ENCODE measurements at places on chromosomes 5 and 9.
A peak's percentile ranks its signal among the peaks of the same experiment; 100 is the strongest.

DNA sequence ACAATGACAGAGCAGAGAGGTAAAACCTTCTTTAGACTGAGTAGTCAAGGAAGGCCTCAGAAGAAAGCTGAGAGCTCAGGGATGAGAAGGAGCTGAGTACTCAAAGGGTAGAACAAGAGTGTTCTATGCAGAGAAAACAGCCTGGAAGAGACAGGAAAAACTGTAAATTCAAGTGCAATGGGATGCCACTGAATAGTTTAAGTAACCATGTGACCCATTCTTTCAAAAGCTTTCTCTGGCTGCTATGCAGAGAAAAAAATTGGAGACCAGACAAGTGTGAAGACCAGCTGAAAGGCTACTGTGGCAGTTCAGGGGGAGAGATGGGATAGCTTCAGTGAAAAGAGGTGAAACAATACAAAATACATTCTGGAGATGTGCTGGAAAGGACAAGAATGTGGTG, 61.3 kb upstream of the RNF38 start:
- no peak for DNase-seq

DNA sequence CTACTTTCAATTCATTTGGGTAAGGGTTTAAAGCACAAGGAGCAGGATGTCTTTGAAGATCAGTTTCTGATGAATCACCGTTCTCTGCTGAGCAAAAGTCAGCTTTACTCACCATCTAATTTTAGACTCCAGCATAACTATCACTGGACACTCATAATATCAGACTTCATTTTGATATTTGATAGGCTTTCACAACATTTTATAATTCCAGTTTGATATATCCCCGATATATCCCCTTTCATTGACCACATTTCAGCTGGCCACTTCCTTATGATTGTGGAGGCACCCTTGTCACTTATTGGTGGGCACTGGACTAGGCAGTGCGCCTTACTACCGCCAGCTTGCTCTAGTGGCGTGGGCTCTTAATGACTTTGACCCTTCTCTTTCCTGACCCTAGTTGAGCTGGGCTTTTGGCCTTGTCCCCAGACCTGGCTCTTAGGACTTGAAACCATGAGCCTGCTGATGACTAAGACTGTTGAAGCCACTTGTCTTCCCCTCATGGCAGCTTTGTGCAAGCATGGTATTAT, 46.8 kb downstream of the CYSTM1 start:
- no peak for DNase-seq

GRCh38 chr9:81320909-81321482, 368.4 kb downstream of the TLE1 start:
- no peak for DNase-seq

- DNase-seq = no peak
Measured at GRCh38 chr5:2914981-2915484, 163.6 kb upstream of the IRX2 start.

GRCh38 chr9:132970324-132971062, 8.0 kb upstream of the GFI1B start:
- no peak for DNase-seq

DNA sequence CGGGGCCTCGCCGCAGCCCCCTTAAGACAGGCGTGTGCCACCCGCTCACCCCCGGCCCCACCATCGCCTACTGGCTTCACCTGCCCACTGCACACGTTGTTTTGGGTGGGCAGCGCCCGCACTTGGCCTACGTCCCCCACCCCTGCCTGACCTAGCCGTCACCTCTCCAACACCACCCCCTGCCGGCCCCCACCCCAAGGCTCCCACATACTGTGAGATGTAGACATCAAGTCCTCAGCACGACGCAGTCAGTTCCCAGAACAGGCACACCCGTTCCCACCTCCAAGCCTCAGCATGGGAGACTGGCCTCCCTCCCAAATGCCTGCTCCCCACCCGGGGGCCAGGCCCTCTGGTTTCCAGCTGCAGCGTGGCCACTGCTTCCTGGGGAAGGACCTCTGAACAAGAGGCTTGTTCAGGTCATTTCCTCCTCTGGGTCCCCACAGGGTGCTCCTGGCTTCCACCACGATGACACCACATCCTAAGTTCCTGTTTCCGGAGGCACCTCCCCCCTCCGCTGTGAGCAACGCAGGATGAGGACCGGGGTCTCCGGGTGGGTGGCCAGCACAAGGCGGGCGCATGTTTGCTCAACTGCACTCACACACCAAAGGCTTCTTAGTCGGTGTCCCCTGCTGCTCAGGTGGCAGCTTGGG, 11.3 kb downstream of the DBN1 start:
- DNase-seq = no peak

GRCh38 chr9:23686896-23687295, 139.1 kb downstream of the ELAVL2 start:
- no peak for DNase-seq

- DNase-seq = no peak
Measured at GRCh38 chr5:180786531-180787398, 15.8 kb downstream of the MGAT1 start.

GRCh38 chr9:109439378-109440116, 58.6 kb downstream of the PTPN3 start:
- DNase-seq = no peak

- no peak for DNase-seq
Measured at GRCh38 chr9:137460363-137461315, 1.5 kb upstream of the NSMF start.

GRCh38 chr5:170333161-170333910, 35.8 kb upstream of the LCP2 start:
- peak; percentile 69 for DNase-seq

DNA sequence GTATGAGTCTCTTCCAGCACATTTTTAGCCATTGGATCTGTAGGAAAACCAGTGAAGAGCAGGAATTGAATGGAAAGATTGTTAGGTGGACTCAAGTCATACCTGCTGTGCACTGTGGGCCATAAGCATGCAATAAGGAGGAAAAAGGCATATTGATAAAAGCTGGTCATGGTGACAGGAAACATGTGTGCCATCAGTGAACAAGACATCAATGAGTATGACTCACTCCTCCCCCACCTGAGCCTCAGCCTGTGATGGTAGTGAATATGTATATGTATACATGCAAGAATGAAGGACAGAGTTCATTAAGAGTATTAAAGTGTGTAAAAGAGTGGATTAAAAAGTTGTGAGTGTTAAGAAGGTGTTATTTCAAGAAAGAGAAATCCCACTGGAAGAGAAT, 164.5 kb downstream of the TMEM38B start:
- DNase-seq = peak; percentile 17

DNA sequence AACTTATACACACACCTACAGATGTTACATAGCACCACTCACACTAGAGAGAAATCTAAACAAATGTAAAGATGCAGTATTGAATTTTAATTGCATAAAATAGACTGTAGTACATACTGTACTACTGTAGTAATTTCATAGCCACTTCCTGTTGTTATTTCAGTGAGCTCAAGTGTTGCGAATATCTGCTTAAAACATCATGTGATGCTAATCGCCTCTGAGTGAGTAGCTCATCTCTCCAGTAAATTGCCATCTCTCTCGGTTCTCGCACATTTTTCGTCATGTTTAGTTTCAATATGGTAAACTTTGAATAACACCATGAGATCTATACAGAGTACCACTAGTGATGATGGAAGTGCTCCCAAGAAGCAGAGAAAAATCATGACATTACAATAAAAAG, 22.0 kb upstream of the ARHGEF28 start:
- DNase-seq = no peak

GRCh38 chr9:80359941-80360881, 788.4 kb downstream of the TLE4 start:
- DNase-seq = no peak

GRCh38 chr5:171426266-171426665, 6.8 kb downstream of the FGF18 start:
- DNase-seq = no peak

- no peak for DNase-seq
Measured at GRCh38 chr5:173707392-173707791, 90.9 kb upstream of the BOD1 start.

DNA sequence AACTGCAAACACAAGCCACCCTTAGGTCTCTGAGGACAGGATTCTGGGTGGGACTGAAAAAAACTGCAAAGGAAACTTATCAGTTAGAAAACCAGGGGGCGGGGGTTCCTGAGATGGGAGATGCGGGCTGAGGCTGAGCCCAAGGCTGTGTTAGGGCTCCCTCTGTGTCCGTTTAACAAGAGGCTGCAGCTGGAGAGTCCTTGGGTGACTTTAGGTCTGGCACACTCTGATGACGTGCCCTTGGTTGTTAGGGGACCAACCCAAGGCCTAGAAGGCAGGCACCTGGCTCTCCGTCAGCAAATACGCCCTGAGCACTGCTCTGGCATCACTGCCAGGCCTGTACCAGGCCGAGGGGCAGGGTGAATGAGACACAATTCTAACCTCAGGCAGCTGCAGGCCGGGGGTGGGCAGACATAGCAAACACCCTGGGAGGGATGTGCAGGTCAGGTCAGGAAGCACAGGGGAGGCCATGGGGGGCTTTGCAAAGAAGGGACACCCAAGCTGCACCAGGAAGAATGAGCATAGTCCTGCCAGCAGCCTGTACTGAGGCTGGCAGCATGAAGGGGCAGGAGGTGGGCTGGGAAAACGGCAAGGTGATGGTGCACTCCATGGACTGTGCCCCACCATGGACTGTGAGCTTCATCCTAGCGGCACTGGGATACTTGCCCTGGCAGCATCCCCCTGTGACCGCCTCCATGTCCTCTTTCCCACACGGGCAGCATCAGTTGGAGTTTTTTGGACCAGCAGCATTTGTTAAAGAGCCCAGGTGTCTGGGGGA, 137.9 kb downstream of the GABBR2 start:
- no peak for DNase-seq

DNA sequence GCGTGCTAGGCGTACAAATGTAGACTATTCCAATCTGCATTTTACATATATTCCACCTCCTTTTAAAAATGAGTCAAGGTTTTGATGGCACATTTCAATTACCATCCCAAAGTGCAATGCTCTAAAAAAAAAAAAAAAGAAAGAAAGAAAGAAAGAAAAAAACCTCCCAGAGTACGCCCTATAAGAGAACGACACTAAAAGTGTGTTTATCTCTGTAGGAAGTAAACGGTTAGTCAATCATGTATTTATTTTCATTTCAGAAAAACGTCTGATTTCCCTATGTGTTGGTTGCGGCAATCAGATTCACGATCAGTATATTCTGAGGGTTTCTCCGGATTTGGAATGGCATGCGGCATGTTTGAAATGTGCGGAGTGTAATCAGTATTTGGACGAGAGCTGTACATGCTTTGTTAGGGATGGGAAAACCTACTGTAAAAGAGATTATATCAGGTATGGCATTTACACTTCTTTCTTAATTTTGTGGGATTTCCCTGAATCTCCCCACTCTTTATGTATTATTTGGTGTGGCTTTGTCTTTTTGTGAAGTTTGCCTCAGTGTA, 1.1 kb downstream of the ISL1 start:
- DNase-seq = no peak

GRCh38 chr5:112552791-112553190, 133.7 kb upstream of the EPB41L4A start:
- peak; percentile 8 for DNase-seq

DNA sequence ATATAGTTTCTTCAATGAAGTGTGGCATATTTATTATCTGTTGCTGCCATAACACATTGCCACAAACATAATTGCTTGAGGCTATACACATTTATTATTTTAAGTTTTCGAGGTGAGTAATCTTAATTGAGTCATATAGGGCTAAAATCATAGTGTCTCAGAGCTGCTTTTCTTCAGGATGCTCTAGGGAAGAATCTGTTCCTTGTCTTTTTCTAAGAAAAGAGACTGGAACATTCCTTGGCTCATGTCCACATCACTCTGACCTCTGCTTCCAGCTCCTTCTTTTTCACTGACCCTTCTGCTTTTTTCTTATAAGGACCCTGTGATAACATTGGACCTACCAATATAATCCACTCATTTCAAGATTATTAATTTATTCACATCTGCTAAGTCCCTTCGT, 632.4 kb upstream of the TYRP1 start:
- no peak for DNase-seq

Measured in stimulated activated CD4-positive, alpha-beta T cell treated with anti-CD3 and anti-CD28 coated beads, Interleukin-1b, Interleukin-23, amount 100 ng/mL, for 48 hours (primary cell).